ENCODE measurements at places on chromosomes 1 and 21. TPM values are rescaled to one million over a fixed set of nuclear protein-coding genes. Genes with fewer than 3 reads are reported as not detected.

DNA sequence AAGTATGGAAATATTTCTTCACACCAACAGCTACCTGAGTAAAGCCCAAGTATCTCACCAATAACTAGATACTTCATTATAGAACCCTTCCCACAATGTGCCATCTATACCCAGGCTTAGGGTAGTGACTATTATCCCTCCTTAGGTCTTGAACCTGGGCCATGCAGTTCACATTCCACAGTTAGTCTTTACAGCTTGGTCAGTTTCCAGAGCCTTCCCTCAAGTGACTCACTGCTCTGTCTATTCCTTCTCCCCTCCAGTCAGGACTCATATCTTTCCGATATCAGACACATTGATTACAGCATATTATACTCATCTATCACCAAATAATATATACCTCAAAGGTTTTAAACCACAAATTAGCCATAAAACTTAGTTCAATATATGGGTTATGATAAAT is 23.6 kb downstream of the VAMP4 start:
- no peaks in the 10 kb centered on the region for H3K4me1 ChIP-seq
- DNase-seq, result no peak
- no peak overlapping the region for H3K4me3 ChIP-seq
- H3K36me3 ChIP-seq, result no peaks in the 10 kb centered on the region
- no peaks in the 10 kb centered on the region for H3K27me3 ChIP-seq

LDLRAD1 gene
- not detected for total RNA-seq

OR2M3 gene
- not detected for total RNA-seq

PLEKHN1 gene
- total RNA-seq, result not detected

DNA sequence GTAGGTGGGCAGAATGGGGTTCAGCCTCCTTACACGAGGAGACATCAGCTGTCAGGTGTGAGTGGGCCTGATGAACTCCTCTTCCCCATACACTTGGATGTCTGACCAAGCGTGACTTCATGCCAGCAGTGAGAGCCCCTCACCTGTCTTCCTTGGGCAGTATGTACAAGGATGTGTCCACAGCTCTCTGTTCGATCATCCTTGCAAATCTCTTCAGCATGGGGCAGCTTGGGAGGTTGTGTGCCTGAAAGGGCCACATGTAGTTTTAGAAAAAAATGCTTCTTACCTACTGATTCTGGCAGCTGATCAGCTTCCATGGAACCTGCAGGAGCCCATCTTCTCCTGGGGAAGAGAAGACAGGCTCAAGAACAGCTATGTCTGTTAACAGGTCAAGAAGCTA is 18.0 kb downstream of the ACP6 start:
- peaks cover 7% of the 10 kb centered on the region for H3K36me3 ChIP-seq
- H3K4me3 ChIP-seq, result no peak overlapping the region
- no peak overlapping the region for H3K27ac ChIP-seq
- no peaks in the 10 kb centered on the region for H3K27me3 ChIP-seq
- H3K4me1 ChIP-seq, result no peaks in the 10 kb centered on the region

DNA sequence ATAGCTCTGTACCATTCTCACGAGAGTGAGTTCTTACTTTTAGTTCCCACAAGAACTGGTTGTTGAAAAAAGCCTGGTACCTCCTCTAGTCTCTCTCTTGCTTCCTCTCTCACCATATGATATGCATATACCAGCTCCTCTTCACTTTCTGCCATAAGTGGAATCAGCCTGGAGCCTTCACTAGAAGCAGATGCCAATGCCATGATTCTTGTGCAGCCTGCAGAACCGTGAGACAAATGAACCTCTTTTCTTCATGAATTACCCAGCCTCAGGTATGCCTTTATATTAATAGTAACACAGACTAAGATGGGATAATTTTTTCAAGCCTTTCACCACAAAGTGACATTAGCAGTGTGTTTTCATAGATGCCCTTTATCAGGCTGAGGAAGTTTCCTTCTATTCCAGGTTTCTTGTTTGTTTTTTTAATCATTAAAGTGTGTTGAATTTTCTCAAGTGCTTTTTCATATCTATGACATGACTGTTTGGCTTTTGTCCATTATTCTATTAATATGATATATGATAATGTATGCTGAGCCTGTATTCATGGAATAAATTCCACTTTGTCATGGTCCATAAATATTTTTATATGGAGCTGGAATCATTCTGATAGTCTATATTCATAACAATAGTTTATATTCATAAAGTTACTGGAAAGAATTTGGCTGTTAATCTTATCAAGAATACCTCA is 40.7 kb upstream of the C1orf185 start:
- no peaks in the 10 kb centered on the region for H3K4me1 ChIP-seq
- no peak for DNase-seq
- H3K4me3 ChIP-seq, result no peak overlapping the region

TMPRSS3 gene
- not detected for total RNA-seq

DNA sequence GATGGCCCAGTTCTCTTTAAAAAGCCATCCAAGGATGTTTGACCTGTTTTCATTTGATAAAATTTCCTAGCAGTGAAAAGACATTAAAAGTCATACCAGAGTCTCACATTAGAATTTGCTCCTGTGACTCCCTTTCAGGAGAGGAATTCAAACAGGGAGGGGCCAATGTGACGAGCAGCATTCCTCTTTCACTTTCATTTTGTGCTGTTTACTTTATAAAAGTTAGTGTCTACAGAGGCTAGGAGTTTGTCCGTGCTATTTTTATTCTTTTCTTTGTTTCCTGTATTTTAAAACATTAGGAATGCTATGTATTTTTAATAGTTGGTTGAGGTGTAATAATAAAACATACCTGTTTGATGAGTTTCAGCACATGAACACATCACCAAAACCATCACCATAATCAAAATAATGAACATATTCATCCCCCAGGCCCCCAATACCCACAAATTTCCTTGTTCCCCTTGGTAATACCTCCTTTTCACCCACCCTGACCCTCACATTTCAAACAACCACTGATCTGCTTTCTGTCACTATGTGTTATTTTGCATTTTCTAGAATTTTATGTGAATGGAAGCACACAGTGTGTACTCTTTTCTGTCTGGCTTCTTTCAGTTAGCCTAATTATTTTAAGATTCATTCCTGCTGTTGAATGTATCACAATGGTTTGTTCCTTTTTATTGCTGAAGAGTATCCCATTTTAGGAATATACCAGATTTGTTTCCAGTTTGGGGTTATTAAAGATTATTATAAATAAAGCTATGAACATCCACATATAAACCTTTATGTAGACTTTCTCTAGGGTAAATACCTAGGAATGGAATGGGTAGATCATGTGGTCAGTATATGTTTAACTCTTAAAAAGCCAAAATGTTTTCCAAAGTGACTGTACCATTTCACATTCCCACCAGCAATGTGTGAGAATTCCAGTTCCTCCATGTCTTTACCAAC is 129.5 kb downstream of the TENT5C start:
- H3K27me3 ChIP-seq, result no peaks in the 10 kb centered on the region
- H3K4me1 ChIP-seq, result peaks cover 6% of the 10 kb centered on the region
- H3K27ac ChIP-seq, result no peak overlapping the region
- peak; percentile 21 for DNase-seq
- H3K36me3 ChIP-seq, result no peaks in the 10 kb centered on the region

HTR6 gene
- total RNA-seq, result not detected

GRCh38 chr1:8142955-8143629 is 117.0 kb upstream of the ERRFI1 start:
- DNase-seq, result no peak
- H3K36me3 ChIP-seq, result no peaks in the 10 kb centered on the region
- H3K27ac ChIP-seq, result no peak overlapping the region
- no peaks in the 10 kb centered on the region for H3K4me1 ChIP-seq

FBLIM1 gene
- total RNA-seq, result 4.7 TPM

GRCh38 chr21:14095056-14095455 is 115.7 kb downstream of the LIPI start:
- H3K4me1 ChIP-seq, result peaks cover 13% of the 10 kb centered on the region
- DNase-seq, result peak; percentile 71
- no peaks in the 10 kb centered on the region for H3K27me3 ChIP-seq

CD1B gene
- not detected for total RNA-seq

- no peak overlapping the region for H3K27ac ChIP-seq
- no peak overlapping the region for H3K4me3 ChIP-seq
- H3K4me1 ChIP-seq, result peaks cover 13% of the 10 kb centered on the region
- H3K36me3 ChIP-seq, result no peaks in the 10 kb centered on the region
- DNase-seq, result no peak
- no peaks in the 10 kb centered on the region for H3K27me3 ChIP-seq
Measured at GRCh38 chr1:214076708-214077065, 88.9 kb downstream of the PROX1 start.

PLA2G2D gene
- total RNA-seq, result not detected

DNA sequence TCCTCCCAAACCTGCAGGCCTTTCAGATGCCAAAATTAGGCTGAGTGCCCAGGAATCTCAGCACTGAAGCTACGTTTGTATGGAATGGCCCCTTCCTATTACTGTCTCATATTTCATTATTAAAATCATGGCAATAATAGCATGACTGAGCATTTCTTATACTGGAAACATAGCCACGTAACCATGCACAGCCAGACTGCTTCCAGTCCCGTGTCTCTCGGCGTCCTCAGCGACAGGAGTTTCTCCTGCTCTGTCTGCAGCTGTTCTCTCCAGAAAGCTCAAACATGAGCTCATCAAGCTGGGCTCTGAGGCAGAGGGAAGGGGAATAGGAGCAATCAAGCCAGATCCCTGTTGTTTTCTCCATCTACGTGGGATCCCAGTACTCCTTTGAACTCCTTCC is 104.0 kb downstream of the CDC7 start:
- H3K4me3 ChIP-seq, result no peak overlapping the region
- DNase-seq, result no peak
- no peaks in the 10 kb centered on the region for H3K36me3 ChIP-seq
- H3K27me3 ChIP-seq, result no peaks in the 10 kb centered on the region
- no peak overlapping the region for H3K27ac ChIP-seq
- peaks cover 10% of the 10 kb centered on the region for H3K4me1 ChIP-seq

MCOLN2 gene
- total RNA-seq, result 0.59 TPM

PEX11B gene
- total RNA-seq, result 16.6 TPM

DNA sequence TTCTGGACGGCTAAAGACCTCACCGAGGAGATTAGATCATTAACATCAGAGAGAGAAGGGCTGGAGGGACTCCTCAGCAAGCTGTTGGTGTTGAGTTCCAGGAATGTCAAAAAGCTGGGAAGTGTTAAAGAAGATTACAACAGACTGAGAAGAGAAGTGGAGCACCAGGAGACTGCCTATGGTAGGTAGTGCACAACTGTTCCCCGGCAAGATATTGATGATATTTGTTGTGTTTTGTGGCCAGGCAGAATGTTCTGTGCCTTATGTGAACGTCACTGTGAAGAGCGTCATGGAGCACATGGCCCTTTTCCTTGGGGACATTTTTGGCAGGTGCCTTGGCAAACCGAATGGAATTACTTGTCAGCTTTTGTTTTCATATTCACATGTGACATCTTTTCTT is 191.7 kb downstream of the DISC1 start:
- H3K4me1 ChIP-seq, result no peaks in the 10 kb centered on the region
- H3K27ac ChIP-seq, result no peak overlapping the region
- H3K4me3 ChIP-seq, result no peak overlapping the region
- H3K36me3 ChIP-seq, result no peaks in the 10 kb centered on the region
